ENCODE measurements at places on chromosomes 7 and 10. TPM values are rescaled to one million over a fixed set of nuclear protein-coding genes. Genes with fewer than 3 reads are reported as not detected.
A peak's percentile ranks its signal among the peaks of the same experiment; 100 is the strongest.

GNGT1 gene
- total RNA-seq: not detected

DNAH11 gene
- 0.49 TPM for total RNA-seq

EPO gene
- total RNA-seq: not detected

AKR1C4 gene
- not detected for total RNA-seq

SFTPA1 gene
- 6.3 TPM for total RNA-seq

AMPH gene
- total RNA-seq: 5.9 TPM

- no peak for DNase-seq
Measured at GRCh38 chr10:7405637-7406036, 5.2 kb downstream of the SFMBT2 start.

DNA sequence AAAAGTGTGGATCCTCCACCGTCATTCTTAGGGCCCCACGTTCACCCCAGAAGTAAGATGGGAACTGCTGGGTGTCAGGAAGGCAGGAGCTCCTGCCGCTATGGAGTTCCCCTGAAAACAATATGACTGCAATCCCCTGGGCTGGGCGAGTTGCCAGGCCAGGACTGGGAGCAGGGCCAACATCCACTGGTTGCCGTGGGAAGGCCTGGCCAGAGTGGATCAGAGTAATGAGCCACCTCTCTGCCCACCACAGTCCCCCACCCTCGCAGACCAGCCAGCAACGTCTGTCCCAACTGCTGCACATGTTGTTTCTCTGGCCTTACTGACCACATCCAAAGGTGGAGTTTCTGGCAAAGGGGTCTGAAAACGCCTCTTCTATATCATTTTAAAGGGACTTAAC lies 86.6 kb downstream of the STRA8 start:
- DNase-seq: peak; percentile 78

DNA sequence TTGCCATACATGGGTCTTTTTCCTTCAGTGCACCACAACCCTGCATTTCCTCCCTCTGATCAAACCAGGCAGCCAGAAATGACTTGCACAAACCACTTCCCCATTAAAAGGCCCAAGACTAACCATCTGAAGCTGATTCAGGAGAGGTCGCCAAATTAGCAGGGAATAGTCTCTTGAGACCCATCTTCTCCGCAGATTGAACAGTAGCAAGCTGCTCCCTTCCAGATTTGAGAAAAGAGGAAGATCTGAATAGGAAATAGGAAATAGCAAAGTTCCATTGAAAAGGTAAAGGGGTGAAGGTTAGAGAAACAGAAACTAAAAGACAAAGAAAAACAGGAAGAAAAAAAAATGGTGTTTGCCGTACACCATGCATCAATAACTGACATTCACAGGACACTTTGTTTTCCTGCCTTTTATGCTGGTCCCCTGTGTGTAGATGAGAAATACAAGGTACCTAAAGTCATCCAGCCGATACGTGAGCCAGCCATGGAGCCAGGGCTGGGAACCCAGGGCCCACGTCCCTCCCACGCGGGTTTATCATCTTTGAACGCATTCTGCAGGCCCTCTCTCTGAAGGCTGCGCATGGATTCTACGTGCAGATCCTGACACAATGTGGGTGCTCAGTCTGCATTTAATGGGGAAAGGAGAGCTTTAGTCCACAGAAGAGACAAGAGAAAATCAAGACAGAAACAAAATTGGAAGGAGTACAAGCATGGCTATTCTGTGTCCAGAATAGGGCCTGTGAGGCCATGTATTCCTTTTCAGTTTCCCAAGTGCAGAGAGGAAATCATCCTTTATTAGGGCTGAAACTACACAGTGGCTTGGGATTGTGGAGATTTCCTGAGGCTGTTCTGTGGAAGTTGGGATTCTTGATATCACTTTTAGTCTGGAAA lies 268.4 kb upstream of the NPVF start:
- no peak for DNase-seq

- DNase-seq: no peak
Measured at GRCh38 chr10:22765660-22766547, 51.5 kb upstream of the PIP4K2A start.

DNA sequence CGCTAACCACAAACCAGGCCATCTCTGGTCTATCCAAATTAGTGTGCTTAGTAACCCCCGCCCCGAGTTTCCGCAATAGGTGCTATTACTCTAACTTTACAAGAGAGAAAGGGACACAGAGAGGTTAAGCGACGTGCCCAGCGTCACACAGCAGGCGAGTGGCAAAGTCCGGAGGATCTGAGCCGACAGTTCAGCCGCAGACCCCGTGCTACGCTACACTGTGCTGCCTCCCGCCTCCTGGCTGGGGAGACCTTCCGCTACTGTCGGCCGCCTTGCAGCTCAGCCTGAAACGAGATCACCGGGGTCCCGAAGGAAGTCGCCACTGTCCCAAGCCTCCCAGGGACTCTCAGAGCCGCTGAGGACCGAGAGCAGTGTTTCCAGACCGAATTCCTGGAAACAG lies 799 bp downstream of the INTS1 start:
- DNase-seq: no peak

DNA sequence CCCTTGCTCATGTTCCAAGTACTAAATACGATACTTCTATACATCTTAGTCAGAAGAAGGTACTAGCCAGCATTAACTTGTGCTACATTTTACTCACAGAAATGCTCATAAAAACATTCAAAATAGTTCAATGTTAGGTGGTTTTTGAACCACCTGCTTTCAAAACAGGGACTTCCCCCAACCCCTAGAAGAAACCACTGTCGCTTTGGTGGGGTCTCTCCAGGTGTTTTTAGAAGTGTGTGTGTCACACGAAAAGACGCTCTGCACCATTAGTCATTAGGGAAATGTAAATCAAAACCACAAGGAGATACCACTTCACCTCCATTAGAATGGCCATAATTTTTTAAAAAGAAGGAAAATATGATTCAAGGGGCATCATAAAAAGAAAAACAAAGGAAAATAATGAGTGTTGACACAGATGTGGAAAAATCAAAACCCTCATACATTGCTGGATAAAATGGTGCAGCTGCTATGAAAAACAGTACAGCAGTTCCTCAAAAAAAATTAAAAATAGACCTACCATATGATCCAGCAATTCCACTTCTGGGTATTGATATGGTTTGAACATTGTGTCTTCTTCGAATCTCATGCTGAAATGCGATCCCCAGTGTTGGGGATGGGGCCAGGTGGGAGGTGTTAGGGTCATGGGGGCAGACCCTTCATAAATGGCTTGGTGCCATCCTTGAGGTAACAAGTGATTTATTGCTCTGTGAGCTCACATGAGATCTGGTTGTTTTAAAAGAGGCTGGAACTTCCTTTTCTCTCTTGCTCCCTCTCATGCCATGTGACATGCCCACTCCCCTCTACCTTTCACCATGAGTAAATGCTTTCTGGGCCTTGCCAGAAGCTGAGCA lies 74.2 kb downstream of the MALSU1 start:
- no peak for DNase-seq

GRCh38 chr10:17578603-17579002 lies 38.6 kb downstream of the HACD1 start:
- no peak for DNase-seq

GRCh38 chr10:34181553-34182300 lies 633.4 kb downstream of the PARD3 start:
- DNase-seq: no peak

DNA sequence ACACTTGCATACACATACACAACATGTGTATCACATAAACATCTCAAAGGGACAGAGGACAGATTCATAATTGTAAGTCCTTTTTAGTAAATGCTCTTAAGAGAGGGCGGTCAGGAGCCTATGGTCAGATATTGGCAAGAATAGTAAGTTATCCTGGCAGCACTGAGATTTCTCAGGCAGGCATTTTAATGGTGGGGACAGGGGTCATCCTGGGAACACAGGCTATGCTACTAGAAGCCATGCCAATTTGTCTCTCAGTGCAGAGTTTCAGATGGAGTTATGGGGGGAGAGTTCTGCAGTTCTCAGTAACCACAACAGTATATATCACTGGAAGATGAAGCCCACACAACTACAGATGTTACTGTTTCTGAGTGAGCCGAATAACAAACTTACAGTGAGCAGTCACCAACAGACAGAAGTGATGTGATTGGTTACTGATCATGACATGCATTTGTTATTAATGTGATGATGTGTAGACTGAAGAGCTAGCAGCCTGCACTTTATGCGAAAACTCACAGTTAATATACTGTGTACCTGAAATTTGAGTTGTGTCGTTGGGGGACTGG lies 16.4 kb downstream of the ZNF487 start:
- no peak for DNase-seq

GRCh38 chr7:18530224-18531179 lies 35.0 kb downstream of the HDAC9 start:
- DNase-seq: no peak

DNA sequence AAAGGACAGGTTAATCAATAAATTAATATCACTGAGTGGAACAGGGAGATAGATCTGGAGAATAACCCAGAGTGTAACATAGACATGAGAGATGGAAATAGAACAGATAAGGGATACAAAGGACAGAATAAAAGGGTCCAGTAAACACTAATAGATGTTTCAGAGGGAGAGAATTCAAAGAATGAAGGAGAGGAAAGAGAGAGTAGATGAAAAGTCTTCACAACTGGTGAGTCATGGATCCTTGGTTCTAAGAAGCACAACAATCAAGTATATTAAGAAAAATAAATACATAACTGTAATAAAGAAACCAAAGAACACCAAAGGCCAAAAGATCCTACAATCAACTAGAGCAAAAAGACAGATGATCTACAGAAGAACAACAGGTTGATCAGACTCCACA lies 66.3 kb downstream of the BEND7 start:
- DNase-seq: no peak

DNA sequence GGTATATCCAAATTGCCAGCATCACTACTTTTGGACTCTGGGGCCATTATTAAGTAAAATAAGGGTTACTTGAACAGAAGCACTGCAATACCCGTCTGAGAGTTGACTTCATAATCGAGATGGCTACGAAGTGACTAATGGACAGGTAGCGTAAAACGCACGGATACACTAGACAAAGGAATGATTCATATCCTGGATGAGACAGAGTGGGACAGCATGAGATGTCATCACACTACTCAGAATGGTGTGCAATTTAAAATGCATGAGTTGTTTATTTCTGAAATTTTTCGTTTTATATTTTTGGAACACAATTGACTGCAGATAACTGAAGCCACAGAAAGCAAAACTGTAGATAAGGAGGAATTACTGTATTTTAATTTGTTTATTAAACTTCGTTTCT lies 421.5 kb upstream of the LRGUK start:
- no peak for DNase-seq

- DNase-seq: no peak
Measured at GRCh38 chr10:63105225-63106110, 27.7 kb upstream of the NRBF2 start.

DNA sequence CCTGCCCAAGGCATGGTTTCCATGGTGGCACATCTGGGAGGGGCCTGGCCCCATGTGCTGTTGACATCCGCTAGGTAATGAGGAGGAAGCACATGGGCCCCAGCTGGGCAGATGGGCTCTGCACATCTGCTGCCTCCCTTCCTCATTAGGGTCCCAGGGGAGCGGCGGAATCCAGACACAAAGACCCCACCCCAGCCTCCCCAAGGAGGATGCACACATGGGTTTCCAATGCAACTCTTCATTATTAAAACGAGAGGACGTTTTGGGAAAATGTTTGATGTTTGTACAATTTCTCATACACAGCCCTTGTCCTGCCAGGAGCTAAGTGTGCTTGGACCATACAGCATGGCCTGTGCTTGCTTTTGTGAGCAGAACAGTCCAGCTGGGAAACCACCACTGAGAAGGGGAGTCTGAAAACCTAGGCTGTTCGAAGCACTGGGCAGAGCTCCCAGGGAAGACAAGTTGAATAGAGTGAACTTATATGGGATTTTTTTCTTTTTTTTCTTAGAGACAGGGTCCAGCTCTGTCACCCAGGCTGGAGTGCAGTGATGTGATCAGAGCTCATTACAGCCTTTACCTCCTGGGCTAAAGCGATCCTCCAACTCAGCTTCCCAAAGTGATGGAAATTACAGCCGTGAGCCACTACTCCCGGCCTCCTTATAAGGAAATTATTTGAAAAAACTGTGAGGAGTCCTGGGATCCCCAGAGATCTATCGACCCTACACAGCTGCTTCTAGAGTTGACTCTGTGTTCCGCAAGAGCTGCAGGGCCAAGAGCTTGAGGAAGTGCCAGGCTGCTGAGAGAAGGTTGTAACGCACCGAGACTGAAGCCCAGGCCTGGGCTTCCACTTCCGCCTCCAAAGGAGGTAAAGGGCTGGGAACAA lies 23.4 kb downstream of the FAM107B start:
- DNase-seq: peak; percentile 66

- no peak for DNase-seq
Measured at GRCh38 chr10:29064680-29065079, 224.2 kb upstream of the LYZL1 start.
